ENCODE measurements at places on chromosomes 6 and 20. TPM values are rescaled to one million over a fixed set of nuclear protein-coding genes. Genes with fewer than 3 reads are reported as not detected.

The FERMT1 gene
- 6.4 TPM for total RNA-seq

The PSORS1C2 gene
- not detected for total RNA-seq

The LY6G6F gene
- not detected for total RNA-seq

The SLC16A10 gene
- total RNA-seq = not detected

The PSMB8 gene
- total RNA-seq = 33.5 TPM

The CALHM5 gene
- total RNA-seq = 12.1 TPM

The ACTL10 gene
- total RNA-seq = 3.5 TPM

The LPIN3 gene
- 8.3 TPM for total RNA-seq

The CARMIL1 gene
- total RNA-seq = 9.7 TPM

The GPX5 gene
- not detected for total RNA-seq

The PPP1R16B gene
- total RNA-seq = 0.13 TPM

The SAMD3 gene
- total RNA-seq = 9.3 TPM

The MTCH1 gene
- total RNA-seq = 269 TPM

The COL9A3 gene
- 0.39 TPM for total RNA-seq

The POU5F1 gene
- total RNA-seq = 1.3 TPM

The TRIM38 gene
- total RNA-seq = 10.2 TPM

The PPP1R3G gene
- 3.0 TPM for total RNA-seq

The PACRG gene
- total RNA-seq = 0.20 TPM

The TRAPPC3L gene
- not detected for total RNA-seq

The IL20RA gene
- total RNA-seq = 0.20 TPM

The MDFI gene
- 0.33 TPM for total RNA-seq

The C2 gene
- 1.7 TPM for total RNA-seq

The COL10A1 gene
- total RNA-seq = 0.39 TPM

The TSHZ2 gene
- 3.1 TPM for total RNA-seq

The ATP9A gene
- total RNA-seq = 55.8 TPM

The MRS2 gene
- total RNA-seq = 15.3 TPM

The KCNK15 gene
- total RNA-seq = 4.8 TPM

The PEDS1 gene
- total RNA-seq = 26.6 TPM

The RAB32 gene
- 89.8 TPM for total RNA-seq

The SPDEF gene
- not detected for total RNA-seq

The CASS4 gene
- total RNA-seq = 0.23 TPM

The PBOV1 gene
- total RNA-seq = not detected

The HLA-DQB1 gene
- total RNA-seq = not detected

The MYH7B gene
- total RNA-seq = 0.20 TPM

The RHAG gene
- not detected for total RNA-seq

The PCED1A gene
- 24.8 TPM for total RNA-seq

The OPRM1 gene
- not detected for total RNA-seq

The DAAM2 gene
- total RNA-seq = 96.0 TPM

The MUCL3 gene
- not detected for total RNA-seq

The CDH26 gene
- total RNA-seq = 0.59 TPM

The FAXC gene
- 0.59 TPM for total RNA-seq

The SAPCD1 gene
- total RNA-seq = 0.79 TPM

The TRDN gene
- 0.10 TPM for total RNA-seq

The ALDH8A1 gene
- 0.72 TPM for total RNA-seq
